ENCODE measurements at places on chromosomes 16 and 17.

DNA sequence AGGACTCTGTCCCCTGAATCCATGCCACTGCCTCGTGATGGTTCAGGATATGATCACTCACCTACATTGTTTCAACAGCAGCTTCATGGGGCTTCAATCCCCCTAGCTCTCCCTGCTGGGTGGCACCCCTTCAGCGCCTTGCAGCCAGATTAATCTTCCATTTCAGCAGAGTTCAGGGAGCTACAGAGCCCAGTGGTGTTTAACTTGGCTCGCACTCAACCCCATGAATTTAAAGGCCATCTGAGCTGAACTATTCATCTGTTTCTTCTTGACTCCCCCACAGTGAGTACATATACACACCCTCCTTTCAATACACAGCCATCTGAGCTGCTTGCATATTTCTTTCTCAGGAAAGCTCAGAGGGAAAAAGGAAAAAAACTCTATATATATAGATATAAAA is 202.8 kb upstream of the C16orf82 start:
- DNase-seq: no peak

DNA sequence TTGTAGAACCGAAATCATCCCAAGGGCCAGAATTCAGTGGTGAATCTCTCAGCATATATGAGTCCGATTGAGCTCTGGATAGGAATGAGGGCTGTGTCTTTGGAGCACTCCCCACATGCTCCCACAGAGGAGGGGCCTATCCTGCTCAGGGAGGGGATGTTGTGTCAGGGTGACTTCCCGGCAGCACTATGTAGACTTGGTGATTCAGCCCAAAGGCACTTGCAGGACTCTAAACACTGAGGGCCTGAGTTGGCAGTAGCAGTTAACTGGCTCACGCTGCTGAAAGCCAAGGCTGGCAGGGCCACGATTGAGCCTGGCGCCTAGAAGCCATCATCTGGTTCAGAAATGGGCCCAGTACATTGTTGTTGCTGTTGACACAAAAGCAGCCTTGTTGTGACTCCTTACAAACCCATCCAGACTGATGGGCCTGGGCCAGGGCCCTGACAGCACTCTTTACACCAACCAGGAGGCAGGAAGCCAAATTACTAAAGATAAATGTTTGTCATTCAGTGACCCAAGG is 31.9 kb downstream of the NMT1 start:
- no peak for DNase-seq

DNA sequence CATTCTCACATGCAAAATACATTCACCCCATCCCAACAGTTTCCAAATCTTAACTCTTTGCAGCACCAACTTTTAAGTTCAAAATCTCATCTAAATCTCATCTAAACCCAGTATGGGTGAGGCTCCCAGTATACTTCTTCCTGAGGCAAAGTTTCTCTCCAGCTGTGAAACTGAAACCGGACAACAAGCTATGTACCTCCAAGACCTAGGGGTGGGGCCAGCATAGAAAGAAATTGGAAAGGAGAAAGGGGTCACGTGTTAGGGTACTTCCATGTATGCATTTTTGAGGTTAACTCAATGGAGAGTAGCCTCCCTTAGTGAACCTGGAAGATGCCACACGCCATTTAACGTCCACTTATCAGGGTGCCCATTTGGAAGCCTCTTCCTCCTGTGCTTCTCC is 23.9 kb upstream of the LRRC75A start:
- no peak for DNase-seq

DNA sequence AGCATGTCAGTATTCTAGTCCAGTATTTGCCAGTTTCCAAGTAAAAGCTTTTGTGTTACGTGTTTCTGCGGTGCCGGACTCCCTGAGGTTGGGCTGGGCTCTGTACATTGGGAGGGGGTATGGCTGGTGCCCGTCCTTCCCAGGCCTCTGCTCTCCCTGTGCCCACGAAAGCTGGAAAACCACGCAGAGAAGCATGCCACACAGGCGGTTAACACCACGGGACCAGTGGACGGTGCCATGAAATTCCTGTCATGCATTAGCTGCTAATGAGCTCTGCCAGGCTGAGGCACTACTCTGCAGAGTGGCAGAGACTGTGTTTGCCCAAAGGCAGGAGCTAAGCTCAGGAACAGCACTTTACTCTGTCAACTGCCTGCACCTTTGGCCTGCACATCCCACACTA is 8.1 kb downstream of the SMIM5 start:
- DNase-seq: no peak

- no peak for DNase-seq
Measured at GRCh38 chr16:69166221-69166833, 20.6 kb upstream of the SNTB2 start.

GRCh38 chr16:5510819-5511370 is 413.3 kb upstream of the EEF2KMT start:
- no peak for DNase-seq

DNA sequence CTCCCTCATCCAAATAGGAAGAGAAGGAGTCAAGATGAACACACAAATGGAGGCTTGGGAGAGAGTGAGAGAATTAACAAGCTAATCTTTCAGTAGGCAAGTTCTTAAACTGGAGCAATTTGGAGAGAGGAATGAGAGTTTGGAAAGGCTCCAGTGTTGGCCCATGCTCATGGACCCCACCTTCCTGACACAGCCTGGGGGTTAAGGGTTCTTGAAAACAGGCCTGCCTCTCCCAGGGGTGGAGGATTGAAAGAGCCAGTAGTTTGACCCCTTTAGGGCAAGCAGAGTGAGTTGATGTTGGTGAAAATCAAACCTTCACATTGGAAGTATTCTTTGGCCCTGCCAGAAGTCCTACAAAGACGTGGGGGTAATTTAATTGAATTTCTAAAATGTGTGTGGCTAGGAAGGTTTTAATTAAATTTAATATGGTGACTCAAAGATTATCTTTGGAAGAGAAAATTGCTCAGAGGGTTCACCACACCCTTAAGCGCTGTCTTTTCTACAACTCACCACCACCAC is 5.8 kb downstream of the HOXB3 start:
- DNase-seq: no peak

GRCh38 chr16:86668136-86668910 is 90.0 kb downstream of the FOXL1 start:
- DNase-seq: no peak

GRCh38 chr16:67966549-67967182 is 1.8 kb downstream of the SLC12A4 start:
- no peak for DNase-seq

DNA sequence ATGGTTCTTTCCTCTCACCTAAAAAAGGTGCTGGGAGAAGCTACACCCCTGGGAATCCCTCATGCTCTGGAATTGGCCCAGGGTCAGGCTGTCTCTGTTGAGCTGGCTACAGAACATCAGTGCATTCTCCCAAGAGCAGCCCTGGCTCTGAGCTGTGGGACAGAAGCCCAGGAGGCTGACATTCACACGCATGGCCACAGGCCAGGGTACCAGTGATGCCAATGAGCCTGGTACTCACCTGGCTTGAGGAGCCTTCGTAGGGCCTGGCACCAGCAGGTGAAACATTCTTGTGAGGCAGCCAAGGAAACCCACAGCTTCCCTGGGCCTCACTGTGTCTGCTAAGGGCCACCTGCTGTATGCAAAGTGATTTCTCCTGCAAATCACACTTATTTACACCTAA is 121.7 kb upstream of the CCL2 start:
- DNase-seq: no peak

- no peak for DNase-seq
Measured at GRCh38 chr16:81180578-81180977, 57.9 kb upstream of the BCO1 start.

- DNase-seq: no peak
Measured at GRCh38 chr17:50397919-50398285, 579 bp upstream of the LRRC59 start.

DNA sequence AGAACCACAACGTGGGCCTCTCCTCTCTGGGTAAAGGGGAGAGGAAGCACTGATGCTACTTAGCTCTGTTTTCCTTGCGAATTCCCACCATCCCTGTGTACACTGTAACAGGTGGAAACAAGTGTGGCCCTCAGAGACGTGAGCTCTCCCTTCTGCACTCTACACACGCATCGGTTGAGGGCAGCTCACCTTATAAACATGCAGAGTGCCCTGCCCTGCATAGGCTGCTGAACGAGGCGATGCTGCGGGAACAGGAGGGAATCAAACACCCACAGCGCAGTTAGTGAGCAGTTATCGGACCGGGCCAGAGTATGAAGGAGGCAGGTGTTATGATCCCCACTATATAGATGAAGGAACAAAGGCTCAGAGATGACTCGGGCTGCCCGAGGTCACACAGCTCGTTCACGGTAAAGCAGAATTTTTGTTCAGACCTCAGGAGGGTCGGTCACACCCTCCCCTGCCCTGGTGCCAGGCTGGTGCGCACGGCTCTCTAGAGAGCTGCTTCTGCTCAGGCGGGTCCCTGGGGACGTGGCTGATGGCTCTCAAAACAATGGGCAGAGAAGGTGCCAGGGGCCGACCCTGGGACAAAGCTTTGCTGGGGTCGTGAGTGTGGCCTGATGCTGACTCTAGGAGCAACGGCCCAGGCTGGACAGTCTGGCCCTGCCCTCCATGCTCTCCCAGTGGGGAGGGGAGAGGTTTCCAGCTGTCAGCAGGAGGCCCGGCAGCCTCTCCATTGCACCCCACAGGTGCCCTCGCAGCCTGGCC is 68.5 kb downstream of the RPH3AL start:
- no peak for DNase-seq

DNA sequence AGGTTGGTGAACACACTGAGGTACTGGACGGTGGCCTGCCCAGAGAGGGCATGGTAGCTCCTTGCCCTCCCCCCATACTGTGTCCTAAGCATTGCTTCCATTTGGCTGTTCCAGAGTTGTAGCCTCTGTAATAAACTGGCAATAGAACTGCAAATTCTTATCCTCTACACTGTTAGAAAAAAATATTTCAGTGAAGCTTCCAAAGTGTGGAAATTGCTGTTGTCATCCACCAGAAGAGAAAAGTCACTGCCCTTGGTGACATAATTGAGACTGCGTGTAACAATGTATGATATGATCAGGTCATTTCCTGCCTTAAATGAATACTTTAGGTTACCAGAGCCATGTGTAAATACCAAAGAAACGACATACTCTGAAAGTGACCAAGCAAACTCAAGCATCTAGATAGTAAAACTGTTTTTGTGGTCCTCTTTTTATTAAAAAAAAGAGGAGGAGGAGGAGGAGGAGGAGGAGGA is 65.9 kb downstream of the CEP95 start:
- no peak for DNase-seq

- DNase-seq: no peak
Measured at GRCh38 chr16:84379709-84380362, 11.5 kb downstream of the ATP2C2 start.

GRCh38 chr16:55849536-55849935 is 16.6 kb upstream of the CES1 start:
- DNase-seq: no peak

DNA sequence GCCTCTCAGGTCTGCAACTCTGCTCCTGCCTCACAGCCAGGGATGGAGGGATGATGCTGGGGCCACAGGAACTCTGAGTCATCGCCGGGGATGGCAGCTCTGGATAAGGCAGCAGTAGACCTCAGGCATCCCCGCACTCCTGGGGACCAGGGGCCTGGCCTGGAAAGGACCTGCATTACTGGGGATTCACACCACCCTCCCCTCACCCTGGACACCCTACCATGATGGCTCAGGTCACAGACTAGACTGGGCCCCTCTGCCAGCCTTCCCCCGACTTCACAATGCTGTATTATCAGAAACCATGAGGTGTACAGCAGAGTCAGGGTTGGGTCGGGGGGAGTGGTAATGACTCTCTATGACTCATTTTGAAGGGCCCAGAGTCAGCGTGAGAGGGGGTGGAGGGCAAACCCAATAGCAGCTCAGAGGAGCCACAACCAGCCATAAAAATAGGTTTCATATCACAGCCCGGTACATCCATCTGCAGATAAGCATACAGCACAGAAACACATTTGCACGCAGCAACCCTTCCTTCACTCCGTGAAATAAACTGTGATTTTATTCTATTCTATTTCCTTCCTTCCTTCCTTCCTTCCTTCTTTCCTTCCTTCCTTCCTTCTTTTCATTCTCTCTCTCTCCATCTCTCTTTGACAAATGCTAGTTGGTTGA is 28.8 kb downstream of the DYNLRB2 start:
- peak; percentile 75 for DNase-seq

- DNase-seq: no peak
Measured at GRCh38 chr16:66551788-66552285, 539 bp upstream of the CKLF start.

- DNase-seq: no peak
Measured at GRCh38 chr17:77560841-77561240, 397.7 kb upstream of the TNRC6C start.

GRCh38 chr16:70418274-70418992 is 20.5 kb downstream of the ST3GAL2 start:
- DNase-seq: no peak

GRCh38 chr17:59746849-59747445 is 39.5 kb downstream of the VMP1 start:
- no peak for DNase-seq

GRCh38 chr17:21841839-21842238 is 149.5 kb downstream of the KCNJ18 start:
- DNase-seq: no peak
